ENCODE measurements at places on chromosomes 7 and 10.

DNA sequence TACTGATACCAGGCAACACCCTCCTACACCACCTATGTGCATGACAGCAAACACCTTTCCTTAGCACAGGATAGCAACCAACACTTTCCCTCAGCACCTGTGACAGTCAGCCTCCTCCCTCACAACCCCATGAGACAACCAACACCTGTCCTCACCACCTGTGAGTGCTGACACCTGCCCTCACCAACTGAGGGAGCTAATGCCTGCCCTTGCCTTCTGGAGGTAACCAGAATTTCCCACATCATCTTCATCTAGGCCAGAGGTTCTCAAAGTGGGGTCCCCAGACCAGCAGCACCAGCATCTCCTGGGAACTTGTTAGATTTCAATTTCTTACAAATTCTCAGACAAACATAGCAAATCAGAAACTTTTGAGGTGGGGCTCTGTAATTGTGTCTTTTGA is 112.5 kb downstream of the GRID1 start:
- DNase-seq = no peak

GRCh38 chr7:51315393-51316261 is 982 bp downstream of the COBL start:
- DNase-seq = no peak

GRCh38 chr10:103696411-103697145 is 158.8 kb downstream of the SH3PXD2A start:
- DNase-seq = peak; percentile 62

DNA sequence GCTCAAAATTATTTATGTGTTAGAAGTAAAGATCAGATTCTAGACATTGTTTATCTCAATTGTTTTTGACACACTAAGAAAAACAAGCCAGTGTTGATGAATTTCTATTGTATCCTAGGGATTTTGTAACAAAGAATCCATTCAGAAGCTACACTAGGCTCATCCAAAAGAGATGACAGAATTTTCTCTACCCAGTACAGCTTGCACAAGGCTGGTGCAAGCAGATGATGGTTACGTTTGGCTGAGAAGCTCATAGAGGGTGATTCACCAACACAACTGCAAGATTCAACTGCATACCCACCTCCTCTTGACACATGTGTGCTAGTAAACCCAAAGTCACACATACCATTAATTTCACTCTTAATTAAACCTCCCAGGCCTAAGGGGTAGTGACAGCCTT is 20.8 kb downstream of the GRM3 start:
- no peak for DNase-seq

DNA sequence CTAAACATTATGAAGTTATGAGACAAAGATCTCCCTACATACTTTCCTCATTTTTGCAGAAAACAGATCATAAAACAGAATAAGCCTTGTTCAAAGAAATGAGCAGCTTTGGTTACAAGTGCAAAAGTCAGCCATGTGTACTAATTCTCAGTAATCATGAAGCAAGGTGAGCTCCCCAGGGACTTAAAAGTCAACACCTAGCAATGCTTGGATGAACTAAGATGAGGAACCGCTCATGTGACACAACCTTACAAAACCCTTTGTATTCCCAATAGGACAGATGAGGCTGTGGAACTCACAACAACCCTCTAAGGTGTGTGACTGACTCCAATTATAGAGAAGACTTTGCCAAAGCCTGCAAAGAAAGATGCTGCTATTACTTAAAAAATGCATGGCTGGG is 154.5 kb downstream of the SLC25A13 start:
- DNase-seq = no peak

DNA sequence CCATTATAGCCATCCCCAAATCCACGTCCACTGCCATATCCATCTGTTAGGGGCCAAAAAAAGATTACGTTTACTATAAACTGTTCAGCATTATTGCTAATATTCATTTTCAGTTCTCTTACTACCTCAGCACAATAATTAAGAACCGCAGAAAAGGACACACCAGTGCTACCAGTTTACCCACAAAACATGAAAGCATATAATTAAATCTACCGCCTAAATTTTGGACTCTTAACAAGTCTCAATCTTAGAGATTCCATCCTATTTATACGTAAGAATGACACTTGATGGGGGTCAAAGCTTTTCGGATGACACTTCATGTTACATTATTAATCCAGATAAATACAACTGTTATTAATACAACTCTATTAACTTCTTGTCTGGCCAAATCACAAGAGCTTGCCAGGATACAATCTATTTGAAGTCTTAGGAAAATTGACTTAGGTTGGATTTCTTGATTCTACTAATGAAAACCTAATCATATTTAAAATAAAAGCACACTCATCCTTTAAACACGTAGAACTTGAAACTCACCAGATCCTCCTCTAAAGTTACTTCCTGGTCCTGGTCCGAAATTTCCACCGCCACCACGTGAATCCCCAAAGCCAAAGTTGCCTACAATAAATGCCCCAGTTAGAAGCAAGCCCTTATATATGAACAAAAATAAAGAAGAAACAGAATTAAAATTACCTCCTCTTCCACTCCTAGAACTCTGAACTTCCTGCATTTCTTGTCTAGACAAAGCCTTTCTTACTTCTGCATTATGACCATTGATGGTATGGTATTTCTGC is 4.5 kb downstream of the HNRNPA2B1 start:
- DNase-seq = no peak

GRCh38 chr10:71881647-71882355 is 30.8 kb upstream of the PSAP start:
- DNase-seq = no peak

DNA sequence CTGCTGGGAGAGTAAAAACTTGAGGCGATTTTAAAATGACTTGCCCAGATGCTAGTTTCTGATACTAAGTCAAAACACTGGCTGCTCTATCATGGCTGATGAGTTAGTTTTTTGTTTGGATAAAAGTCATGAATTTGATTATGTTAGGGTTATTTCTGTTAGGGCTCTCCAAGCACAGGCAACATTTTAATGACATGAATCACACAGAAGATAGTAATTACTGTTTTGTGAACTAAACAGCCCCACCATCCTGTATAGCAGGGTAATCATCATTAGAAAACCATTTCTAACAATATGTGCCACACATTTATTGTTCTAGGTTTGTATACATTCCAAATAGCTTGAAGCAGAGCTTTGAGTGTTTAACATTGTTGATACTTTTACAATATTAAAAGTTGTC is 750.3 kb downstream of the ANKRD7 start:
- no peak for DNase-seq

GRCh38 chr10:74937266-74937856 is 111.0 kb downstream of the KAT6B start:
- DNase-seq = no peak

- no peak for DNase-seq
These were observed 87.5 kb downstream of the FAM204A start for GRCh38 chr10:118254654-118255053.

- DNase-seq = no peak
These were observed 475 bp upstream of the NRBF2 start for GRCh38 chr10:63132651-63133055.

DNA sequence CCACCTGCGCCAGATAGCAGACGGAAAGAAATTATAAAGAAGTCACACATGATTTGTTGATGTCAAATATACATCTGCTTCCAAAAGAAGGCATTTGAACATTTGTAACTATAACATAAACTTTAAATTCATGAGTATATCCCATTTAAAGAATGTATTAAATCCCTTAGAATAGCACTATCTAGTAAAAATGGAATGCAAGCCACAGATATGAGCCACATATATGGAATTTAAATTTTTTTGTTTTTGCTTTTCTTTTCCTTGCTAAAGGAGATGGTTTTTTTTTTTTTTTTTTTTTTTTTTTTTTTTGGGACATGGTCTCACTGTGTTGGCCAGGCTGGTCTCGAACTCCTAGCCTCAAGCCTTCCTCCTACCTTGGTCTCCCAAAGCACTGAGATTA is 730.8 kb downstream of the PHTF2 start:
- no peak for DNase-seq

DNA sequence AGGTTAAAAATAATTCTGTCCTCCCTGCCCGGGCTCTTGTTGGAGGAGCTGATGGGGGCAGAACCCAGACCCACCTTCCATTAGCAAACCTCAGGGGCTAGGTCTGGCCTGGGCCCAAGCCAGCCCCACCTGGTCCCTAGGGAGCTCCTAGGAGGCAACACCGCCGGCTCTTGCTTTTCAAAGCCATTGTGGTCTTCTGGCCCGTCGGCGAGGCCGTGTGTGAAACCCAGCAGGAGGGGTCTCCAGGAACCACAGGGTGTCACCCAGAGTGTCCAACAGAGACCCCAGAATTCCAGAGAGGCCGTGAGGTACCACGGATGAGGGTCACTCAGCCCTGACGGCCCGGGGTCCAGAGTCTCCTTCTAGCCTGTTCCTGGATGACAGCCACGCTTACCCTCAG is 16.6 kb upstream of the PDGFA start:
- no peak for DNase-seq

DNA sequence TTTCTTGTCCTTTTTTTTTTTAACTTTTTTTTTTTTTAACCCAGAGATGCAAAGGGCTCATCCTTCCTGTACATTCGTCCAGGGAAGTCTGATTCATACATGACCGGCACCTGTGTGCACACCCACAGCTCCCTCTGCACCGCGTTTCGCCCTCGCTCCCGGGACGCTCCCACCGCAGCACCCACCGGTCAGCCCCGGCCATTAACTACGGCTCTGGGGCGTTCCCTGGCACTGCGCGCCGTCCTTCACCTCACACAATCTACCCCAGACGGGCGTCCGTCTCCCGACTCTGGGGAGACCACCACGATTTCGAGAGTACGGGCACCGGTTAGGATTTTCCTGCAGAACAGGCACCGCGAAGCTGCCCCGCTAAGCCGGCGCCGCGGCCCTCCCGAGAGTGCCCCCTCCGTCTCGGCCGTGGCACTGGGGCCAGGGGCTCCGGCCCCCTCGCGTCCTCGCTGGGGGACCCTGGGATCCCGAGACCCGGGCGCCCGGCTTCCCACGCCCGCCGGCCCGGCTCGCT is 452 bp downstream of the ATE1 start:
- DNase-seq = no peak

DNA sequence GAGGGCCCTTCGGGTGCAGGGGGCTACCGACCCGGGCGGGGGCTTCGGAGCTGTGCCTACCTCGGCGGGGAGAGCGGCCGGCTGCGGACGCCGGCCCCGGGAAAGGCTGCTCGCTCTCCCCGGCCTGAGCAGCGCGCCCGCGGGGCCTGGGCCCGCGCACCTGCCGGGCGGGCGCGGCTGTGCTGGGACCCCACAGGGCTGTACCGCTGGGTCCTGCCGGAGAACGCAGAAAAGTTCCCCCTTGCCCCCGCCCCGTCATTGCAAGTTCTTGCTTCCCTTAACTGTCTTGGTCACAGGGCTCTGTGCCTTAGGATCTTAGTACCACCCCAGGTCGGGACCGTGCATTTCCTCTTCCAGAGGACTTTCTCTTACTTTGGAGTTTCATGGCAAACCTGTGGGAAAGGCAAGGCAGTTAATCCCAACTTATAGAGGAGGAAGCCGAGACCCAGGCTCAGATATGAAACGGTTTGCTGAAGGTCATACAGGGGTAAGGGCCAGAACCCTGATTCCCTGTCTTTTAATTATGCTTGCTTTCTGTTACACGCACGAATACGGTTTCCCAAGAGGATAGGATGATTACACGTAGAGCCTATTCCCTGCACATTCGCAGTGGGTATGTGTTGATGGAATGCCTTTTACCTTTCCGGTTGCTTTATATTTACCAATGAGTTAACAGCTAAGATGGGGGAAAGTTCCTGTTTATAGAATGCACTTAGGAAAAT is 652 bp downstream of the PCGF5 start:
- DNase-seq = no peak

DNA sequence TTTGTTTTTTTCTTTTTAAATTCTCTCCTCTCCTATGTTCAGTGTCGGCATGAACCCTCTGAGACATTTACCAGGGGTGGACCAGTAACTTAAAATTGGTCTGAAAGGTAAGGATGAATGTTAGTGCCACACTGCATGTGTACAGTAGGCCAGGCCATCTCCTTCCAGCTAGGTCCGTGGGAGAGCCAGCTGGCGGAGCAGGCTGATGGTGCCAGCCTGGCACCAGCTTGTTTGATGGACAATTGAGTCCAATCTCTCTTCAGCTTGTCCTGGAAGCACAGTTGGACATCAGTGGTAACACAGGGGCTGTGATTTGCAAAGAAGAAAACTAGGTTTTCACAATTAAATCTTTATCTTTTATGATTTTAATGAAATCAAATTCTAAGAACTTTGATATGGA is 136.5 kb downstream of the CNNM2 start:
- DNase-seq = no peak

GRCh38 chr10:93815304-93816096 is 57.8 kb downstream of the LGI1 start:
- DNase-seq = no peak

DNA sequence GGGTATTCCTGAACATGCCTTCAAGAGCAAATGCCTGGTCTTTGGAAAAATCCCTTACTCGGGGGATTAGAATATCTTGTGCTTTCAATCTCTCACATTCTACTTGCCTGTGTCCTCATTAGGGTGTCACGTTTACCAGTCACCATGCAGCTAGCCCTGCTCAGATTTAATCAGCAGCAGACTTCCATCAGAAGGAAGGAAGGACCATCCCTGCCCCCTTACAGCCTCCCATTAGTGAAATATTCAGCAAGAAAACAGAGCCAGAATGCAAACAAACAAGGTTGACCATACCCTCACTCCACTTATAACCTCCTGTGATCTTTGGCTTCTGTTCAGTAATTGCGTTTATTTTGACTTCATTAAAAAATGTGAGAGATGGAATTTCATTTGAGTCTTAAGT is 208.6 kb downstream of the CXCL12 start:
- no peak for DNase-seq

DNA sequence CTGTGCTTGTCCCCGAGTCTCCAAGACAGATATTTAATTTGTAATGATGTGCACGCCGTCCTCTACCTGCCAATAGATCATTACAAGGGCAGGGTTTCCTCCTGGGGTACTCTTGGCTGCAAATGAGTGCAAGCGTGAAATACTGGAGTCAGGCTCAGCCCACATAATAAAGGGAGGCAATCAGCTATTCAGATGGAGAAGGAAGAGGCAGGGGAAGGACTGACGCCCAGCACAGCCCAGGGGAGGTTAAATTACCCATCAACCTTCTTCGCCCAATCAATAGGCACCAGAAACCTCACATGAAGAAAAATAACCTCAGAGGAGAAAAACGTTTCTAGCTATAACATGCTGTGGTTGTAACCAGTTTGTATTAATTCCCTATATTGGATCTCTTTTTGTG is 544.9 kb upstream of the ADARB2 start:
- DNase-seq = no peak

- no peak for DNase-seq
These were observed 68.9 kb upstream of the INPP5A start for GRCh38 chr10:132468651-132469050.

DNA sequence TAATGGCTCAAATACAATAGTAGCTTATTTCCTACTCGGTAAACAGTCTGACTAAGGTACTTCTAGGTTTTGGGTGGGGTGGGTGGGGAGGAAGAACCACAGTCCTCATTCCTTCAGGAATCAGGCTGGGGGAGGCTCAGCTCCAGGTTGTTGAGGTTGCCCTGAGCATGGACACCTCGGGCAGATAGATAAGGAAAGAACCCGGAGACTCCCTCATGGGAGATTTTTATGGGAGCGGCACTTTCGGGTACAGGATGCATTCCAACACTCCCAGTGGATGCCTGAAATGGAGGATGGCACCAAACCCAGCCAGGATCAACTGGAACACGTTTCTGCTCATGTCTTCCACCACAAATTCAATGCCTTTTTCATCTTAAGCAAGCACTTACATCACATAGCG is 5.5 kb upstream of the GSDME start:
- DNase-seq = no peak

All from activated T-helper 9 cell treated with anti-CD3 and anti-CD28 coated beads, Interleukin-2, amount 50 U/mL, for 16 hours (primary cell).